Right atrium auricular region (tissue), 2 donors: ENCODE measurements at places on chromosomes 3 and 15.

DNA sequence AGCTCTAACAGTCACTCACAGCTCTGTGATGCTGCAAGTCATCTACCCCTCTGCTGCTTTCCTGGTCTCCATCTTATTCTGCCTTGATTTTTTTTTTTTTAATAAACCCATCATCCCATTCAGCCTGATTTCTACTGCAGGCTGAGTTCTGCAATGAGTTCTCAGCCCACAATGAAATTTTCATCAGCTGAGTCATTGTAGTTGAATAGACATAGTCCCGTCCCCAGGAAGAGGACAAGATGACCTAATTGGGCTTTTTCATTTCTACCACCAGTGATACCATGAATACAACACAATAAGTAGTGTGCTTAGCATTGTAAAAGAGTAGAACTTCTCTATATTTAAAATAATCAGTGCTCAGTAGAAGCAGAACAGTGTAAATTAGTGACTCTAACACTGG, 59.3 kb downstream of the C3orf85 start:
- no peaks in the 10 kb centered on the region for H3K27me3 ChIP-seq
- H3K36me3 ChIP-seq: no peaks in the 10 kb centered on the region
- no peak overlapping the region for H3K27ac ChIP-seq

DNA sequence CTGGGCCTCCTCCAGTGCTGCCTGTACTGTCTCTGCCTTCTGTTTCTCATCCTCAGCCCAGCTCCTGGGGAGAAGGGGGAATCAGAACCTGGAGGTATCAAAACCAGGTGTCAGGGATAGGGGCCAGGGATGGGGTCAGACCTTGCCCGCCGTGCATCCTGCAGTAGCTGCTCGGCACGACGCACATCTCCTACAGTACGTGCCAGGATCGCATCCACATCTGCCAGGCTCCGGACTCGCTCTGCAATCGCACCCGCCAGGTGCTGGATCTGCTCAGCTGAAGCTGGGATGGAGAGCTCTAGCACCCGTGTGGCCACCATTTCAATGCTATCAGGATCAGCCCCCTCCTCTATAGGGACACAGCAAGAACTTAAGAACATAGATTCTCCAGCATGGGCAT, 1.4 kb upstream of the USP19 start:
- no peak overlapping the region for H3K4me3 ChIP-seq
- peaks cover 79% of the 10 kb centered on the region for H3K36me3 ChIP-seq

DNA sequence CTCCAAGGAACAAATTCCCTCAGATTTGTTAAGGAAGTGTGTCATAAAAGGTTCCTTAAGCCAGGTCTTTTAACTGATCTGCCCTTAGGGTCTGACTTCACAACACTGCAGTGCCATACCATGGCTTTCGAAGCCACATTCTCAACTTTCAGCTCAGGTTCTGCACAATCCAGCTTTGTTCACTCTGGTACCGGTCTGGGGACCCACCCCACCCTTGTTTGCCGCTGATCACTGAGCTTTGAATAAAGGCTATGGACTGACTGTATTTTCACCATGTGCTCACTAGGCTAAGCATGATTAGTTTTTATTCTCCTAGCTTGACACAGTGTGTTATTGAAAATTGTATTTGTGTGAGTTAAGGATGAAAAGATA, 15.9 kb downstream of the SNX1 start:
- peaks cover 38% of the 10 kb centered on the region for H3K36me3 ChIP-seq
- H3K27me3 ChIP-seq: no peaks in the 10 kb centered on the region
- no peak for DNase-seq

DNA sequence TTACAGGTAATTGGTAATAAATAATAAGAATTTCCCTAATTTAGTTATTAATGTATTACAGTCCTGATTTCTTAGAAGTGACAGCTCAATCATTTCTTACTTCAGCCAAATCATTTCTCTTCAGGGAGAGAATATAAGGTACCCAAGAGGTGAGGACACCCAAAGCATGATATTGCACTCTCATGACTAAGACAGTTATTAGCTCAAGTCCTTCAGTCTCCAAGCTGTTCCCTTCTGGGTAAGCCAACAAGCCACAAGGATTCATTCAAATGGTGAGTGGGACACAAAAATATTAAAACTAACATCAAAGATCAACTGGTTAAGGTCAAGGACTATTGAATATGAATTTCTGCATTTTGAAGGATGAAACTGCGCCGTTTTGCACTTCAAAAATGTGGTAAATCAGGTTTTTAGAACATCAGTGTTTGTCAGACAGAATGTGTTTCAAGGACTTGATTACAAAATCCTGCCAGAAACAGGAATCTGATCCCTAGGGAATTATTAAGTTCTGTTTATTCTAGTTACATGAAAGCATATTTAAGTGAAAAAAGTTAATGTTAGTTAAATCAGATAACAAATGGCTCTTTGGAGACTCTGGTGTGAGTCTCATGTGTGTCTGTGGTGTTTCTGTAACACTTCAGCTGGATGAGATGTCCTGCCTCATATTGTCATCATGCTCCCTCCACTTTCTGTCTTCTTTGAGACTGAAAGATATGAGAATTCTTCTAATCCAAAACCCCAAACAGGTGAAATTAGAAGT, 101.7 kb upstream of the COL8A1 start:
- no peak overlapping the region for H3K4me3 ChIP-seq
- peak overlapping the region; percentile 9 for H3K27ac ChIP-seq
- H3K36me3 ChIP-seq: no peaks in the 10 kb centered on the region
- no peak for DNase-seq

DNA sequence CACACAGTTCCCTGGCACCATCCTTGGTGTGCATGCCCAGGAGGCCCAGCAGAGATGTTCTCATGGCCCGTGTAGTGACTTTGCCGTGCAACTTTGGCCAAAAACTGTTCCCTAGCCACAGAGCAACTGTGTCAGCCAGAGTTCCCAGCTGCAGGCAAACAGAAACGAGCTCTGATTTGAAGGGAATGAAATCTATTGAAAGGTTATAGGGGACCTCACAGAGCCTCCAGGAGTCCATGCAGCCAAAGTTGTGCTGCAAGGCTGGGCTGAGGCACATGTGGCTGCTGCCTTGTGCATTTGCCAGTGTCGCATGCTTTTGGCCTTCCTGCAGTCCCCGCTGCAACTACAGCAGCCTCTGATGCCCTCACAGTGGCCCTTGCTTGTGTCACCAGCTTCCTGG, 70.5 kb downstream of the PLXNA1 start:
- H3K36me3 ChIP-seq: no peaks in the 10 kb centered on the region
- no peak overlapping the region for H3K27ac ChIP-seq
- H3K4me3 ChIP-seq: no peak overlapping the region
- H3K4me1 ChIP-seq: no peaks in the 10 kb centered on the region
- DNase-seq: no peak
- no peaks in the 10 kb centered on the region for H3K27me3 ChIP-seq

DNA sequence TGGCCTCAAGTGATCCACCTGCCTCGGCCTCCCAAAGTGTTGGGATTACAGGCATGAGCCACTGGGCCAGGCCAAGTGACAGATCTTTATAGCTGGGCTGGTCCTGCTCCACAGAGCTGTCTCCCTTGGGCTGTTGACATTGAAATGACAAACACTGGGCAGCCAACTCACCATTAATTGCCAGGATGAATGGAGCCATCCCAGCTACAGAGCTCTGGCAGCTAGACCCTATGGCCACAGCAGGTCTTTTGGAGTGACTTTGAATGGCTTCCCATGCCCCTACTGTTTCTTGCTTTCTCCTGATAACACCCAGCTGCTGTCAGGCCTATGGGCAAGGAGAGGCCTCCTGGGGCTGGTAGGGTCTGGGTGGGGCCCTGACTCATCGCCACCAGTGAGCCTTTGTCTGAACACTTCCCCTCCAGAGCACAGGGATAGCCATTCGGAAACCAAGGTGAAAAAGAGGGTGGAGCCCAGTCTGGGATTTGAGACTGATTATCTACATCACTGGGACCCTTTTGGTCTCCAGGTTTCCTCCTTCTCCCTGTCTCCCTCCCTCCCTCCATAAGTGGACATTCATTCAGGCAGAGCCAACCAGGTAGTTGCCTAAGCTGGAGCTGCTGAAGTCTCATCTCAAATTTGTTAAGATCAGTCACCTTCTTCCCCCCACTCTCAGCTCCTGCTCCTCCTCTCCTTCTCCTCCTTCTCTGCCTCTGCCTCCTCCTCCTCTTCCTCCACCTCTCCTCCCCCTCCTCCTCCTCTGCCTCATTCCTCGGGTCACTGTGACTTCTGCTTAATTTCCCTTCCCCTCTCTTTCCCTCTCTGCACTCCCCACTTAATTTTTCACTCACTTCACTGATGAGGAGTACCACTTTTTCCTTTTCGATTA, 34.0 kb downstream of the BHLHE40 start:
- peak overlapping the region; percentile 24 for H3K27ac ChIP-seq
- no peaks in the 10 kb centered on the region for H3K36me3 ChIP-seq
- H3K4me3 ChIP-seq: no peak overlapping the region
- DNase-seq: no peak

DNA sequence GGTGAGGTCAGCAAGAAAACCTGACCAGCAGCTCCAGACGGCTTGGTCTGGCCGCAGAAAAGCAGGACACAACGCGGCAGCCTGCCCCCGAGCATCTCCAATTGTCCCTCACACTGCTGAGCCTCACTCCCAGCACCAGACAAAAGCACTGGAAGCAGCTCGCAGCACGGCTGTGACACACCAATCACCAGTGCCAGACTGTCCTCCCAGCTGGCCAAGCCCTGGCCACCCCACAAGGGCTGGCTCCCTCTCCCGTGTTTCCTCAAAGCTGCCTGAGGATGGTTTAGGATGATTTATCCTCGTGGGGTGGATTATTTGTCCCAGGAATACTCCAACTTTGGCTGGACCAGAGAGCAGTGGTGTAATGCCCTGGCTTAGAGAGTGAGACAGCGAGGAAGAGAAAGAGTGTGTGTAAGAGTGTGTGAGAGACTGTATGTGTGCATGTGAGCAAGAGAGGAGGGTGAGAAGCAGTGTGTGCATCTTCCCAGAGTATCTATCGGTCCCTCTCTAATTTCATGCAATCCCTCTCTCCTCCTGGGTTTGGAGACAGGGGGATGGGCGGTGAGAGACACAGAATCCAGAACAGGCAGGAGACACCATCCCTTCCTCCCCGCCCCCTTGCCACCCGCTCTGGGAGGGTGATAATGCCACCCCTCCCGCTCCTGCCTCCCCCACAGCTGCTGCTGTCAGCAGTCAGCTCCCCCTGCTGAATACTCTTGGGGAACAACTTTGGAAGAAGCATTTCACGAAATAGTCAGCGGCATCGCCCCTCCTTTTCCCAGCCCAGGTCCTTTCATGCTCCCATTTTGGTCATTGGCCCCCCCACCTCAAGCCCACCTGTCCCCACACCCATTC, 34.2 kb downstream of the SEMA5B start:
- H3K36me3 ChIP-seq: no peaks in the 10 kb centered on the region
- no peak overlapping the region for H3K4me3 ChIP-seq
- H3K4me1 ChIP-seq: peaks cover 44% of the 10 kb centered on the region
- no peaks in the 10 kb centered on the region for H3K27me3 ChIP-seq
- DNase-seq: no peak

GRCh38 chr15:78060232-78060631, 17.3 kb downstream of the TBC1D2B start:
- H3K4me3 ChIP-seq: no peak overlapping the region
- H3K4me1 ChIP-seq: no peaks in the 10 kb centered on the region
- no peak for DNase-seq

DNA sequence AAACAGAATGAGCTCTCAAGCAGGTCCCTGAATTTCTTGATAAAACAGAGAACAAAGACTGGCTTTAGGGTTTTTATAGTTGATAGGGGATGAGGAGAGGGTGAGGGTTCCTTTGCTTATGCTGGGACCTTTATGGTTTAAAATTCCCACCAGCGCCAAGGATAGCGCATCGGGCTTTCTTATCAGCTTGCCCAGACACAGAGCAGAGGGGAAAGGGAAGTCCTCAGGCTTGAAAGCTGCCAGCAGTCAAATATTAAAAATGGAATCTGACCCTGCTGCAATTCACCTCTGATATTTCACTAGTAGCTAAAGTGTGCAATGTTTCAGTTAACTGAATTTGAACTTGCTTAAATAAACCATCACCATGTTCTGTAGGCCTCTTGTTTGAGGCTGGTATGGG, 55.0 kb upstream of the EPHA3 start:
- no peak overlapping the region for H3K27ac ChIP-seq
- no peak overlapping the region for H3K4me3 ChIP-seq
- no peaks in the 10 kb centered on the region for H3K36me3 ChIP-seq

DNA sequence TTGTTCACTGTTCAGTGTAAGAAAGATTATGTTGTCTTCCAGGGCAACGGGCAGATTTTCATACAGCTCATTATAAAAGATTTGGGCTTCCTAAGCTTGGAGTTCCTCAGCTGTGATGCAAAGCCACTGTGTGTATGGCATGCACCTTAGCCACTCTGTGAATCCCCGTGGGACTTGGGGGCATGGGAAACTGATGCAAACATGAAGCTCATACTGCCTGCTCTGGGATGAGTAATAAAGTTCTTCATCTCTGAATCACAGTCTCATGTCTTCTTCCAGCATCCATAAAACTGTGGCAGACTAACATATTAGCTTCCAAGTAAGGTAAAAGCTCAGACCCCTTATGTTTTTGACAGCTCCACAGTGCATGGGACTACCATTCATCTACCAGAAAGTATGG, 154.3 kb upstream of the RORA start:
- H3K27ac ChIP-seq: no peak overlapping the region
- H3K27me3 ChIP-seq: no peaks in the 10 kb centered on the region
- H3K4me3 ChIP-seq: no peak overlapping the region
- H3K36me3 ChIP-seq: no peaks in the 10 kb centered on the region
- H3K4me1 ChIP-seq: no peaks in the 10 kb centered on the region

- H3K4me3 ChIP-seq: no peak overlapping the region
- peak overlapping the region; percentile 3 for H3K27ac ChIP-seq
- no peak for DNase-seq
- H3K36me3 ChIP-seq: no peaks in the 10 kb centered on the region
- peaks cover 16% of the 10 kb centered on the region for H3K4me1 ChIP-seq
- H3K27me3 ChIP-seq: no peaks in the 10 kb centered on the region
These were observed 44.7 kb downstream of the BOC start for GRCh38 chr3:113255854-113256615.

GRCh38 chr15:48407646-48408045, 76.4 kb downstream of the DUT start:
- peaks cover 11% of the 10 kb centered on the region for H3K36me3 ChIP-seq
- no peaks in the 10 kb centered on the region for H3K4me1 ChIP-seq
- H3K4me3 ChIP-seq: no peak overlapping the region
- H3K27me3 ChIP-seq: no peaks in the 10 kb centered on the region
- DNase-seq: no peak

DNA sequence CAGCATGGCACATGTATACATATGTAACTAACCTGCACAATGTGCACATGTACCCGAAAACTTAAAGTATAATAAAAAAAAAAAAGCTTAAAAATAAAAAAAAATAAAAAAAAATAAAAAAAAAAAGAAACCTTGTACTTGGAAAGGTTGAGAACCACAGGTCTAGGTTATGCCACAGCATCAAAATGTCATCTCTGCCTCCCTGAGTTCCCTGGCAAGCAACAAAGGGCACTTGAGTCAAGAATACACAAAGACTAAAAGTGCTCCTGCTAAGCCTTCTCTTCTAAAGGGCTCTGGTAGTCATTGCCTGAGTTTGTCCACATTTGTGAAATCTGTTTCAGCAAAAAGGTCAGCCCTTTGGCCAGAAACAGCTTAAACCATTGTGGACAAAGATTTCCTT, 395.8 kb upstream of the CCDC54 start:
- no peaks in the 10 kb centered on the region for H3K27me3 ChIP-seq
- no peak for DNase-seq
- no peak overlapping the region for H3K4me3 ChIP-seq
- no peaks in the 10 kb centered on the region for H3K4me1 ChIP-seq
